ENCODE measurements at places on chromosomes 11 and 22.

GRCh38 chr11:86204356-86204755 is 40.2 kb upstream of the EED start:
- DNase-seq: no peak

DNA sequence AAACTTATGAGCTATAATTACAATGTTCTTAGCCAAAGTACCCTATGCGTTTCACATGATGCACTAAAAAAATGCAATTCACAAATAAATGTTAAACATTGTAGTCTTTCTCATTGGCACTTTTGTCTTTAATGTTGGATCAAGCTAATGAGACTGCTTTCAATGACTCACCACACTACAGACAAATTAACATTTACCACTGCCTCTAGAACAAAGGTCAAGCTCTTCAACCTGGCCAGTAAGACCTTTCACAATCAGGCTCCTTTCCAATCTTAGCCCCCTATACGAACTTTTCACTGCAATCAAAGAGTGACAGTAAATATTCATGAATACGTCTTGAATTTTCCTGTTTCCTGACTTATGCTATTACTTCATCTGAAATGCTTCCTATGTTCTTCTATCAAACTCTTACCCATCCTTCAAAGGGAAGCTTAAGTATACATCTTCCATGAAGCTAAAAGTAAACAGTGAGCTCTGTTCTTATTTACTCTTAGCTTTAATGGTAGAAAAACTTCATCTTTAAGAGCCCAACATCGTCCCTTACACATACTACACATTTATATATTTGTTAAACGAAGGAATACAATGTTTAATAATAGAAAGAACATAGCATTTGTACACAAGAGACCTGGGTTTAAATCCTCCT is 326.6 kb upstream of the PITPNB start:
- DNase-seq: no peak

DNA sequence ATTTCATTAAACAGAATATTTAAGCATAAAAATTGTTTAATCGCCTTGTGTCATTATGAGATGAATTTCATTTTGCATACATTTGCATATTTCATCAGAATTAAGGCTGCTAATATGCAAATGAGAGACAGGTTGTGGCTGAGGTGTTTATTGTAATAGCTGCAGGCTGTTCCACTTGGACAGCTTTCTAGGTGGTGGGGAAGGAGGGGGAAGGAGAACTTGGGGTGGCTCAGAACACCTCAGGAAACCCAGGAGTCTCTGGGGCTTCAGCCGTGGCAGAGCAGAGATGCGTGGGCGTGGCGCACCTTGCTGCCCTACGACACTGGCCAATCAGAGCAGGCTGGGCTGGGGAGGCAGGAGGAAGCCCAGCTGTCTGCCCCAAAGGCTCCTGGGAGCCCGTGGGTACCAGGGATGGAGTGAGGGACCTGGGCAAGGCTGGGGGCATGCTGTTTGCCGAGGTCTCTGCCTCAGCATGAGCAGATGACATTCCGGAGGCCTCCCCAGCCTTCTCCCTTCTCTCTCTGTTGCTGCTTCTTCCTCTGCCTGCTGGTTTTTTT is 542.9 kb downstream of the MN1 start:
- DNase-seq: no peak

DNA sequence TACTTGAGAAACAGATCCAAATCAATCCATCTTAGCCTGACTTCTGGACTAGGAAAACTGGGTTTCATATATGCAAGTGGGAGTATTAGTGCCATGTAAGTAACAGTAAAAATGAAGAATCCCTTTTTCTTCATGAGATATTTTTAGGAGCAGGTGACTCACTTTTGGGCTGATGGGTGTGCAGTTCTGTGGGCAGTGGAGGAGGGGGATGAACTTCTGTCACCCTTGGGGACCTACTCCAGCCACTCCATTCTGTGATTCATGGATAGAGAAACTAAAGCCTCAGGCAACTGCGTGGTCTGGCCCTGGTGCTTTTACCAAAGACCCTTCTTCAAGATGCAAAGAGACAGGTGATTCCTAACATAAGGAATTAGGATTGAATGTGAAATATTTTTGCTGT is 208.6 kb upstream of the NARS2 start:
- no peak for DNase-seq

DNA sequence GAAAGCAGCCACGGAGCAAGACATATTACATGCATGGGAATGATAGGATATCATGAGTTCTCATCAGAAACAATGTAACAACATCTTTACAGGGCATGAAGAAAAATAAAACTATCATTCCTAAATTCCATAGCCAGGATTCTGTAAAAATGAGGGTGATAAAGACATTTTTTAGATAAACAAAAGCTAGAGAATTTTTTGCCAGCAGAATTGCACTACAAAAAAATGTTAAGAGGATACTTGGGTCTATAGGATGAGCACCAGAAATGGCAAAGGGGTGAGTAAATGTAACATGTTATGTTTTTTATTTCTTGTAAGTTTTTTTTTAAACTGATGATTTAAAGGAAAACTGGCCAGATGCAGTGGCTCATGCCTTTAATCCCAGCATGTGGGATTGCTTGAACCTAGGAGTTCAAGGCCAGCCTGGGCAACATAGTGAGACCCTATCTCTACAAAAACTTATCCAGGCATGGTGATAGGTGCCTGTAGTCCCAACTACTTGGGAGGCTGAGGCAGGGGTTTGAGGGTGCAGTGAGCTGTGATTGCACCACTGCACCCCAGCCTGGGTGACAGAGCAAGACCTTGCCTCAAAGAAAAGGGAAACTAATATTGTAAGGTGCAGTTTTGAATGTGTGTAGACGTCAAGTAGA is 33.2 kb downstream of the TBX1 start:
- DNase-seq: no peak

- peak; percentile 24 for DNase-seq
Measured at GRCh38 chr22:30969532-30970355, 679 bp downstream of the TUG1 start.

GRCh38 chr22:37610480-37611129 is 2.0 kb downstream of the GGA1 start:
- DNase-seq: no peak

DNA sequence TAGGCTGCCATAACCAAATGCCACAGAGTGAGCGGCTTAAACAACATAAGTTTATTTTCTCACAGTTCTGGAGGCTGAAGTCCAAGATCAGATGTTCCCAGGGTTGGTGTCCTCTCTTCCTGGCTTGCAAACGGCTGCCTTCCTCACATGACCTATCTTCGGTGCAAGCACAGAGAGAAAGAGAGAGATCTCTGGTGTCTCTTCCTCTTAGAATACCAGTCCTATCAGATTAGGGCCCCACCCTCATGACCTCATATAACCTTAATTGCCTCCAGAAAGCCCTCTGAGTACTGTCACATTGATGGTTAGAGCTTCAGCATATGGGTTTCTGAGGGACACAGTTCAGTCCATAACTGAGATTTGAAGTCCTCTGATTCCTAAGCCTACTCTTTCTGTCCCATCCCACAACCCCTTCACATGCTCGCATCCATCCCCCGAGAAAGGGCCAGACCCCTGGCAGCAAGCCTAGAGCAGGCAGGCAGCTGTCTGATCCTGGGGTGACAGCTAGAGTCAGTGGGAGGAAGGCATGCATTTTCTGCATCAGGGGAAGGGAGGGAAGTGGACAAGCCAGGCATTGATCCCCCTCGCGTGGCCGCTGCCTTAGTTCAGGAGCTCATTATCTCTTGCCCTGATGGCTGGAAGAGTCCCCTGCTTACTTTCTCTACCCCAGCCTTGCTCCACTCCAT is 114.1 kb downstream of the FAR1 start:
- DNase-seq: no peak

DNA sequence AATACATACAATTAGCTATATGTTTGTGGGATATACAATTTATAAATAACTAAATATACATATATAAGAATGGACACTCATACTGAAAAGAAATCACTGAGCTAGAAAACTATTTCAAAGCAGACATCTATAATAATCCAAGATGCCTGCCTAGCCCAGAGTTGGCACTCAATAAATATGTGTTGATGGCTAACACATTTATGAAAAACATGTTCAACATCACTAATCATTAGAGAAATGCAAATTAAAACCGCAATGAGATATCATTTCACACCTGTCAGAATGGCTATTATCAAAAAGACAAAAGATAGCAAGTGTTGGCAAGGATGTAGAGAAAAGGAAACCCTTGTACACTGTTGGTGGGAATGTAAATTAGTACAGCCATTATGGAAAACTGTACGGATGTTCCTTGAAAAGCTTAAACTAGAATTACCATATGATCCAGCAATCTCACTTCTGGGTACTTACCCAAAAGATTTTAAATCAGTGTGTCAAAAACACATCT is 29.8 kb downstream of the POU2AF1 start:
- no peak for DNase-seq

DNA sequence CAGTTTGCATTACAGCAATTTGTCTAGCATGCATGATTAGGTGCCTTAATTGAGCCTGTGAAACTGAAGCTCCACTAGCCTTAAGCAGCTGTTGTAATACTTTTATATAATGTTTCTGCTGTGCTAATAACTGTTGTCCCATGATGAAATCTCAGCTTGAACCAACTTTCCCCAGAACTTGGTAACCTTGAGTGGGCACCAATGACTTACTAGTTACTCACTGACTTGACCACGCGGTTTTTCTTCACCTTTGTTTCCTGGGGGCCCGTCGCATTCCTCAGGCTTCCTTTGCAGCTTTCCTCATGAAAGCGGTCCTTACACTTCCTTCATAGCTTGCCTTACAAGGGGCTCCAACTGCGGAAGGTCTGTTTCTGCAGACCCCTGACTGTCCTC is 11.2 kb upstream of the GLYATL1 start:
- no peak for DNase-seq

DNA sequence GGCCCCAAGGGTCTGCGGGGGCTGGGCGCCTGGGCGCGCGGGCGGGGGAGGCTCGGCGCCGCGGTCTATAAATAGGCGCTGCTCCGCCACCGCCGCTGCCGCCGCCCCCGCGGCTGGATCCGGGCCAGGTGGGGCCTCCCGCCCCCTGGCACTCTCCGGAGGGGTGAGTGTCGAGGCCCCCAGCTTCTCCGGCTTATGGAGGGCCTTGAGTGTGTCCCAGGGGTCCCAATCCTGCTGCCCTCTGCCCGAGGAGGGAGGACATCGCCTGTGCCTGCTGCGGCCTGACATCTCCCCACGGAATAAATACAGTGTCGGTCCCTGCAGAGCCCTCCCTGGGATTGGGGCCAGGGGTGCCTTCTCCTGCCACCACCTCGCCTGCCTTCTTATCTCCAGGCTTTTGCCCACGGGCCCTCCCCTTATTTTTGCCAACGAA is 4.3 kb upstream of the GP1BB start:
- DNase-seq: no peak

- no peak for DNase-seq
Measured at GRCh38 chr22:27732841-27733240, 68.7 kb downstream of the MN1 start.

- DNase-seq: no peak
Measured at GRCh38 chr11:124582565-124582964, 12.8 kb downstream of the OR8A1 start.

GRCh38 chr11:22163394-22163797 is 29.5 kb upstream of the ANO5 start:
- peak; percentile 94 for DNase-seq

All from AML-193 (cell line).